ENCODE measurements at places on chromosomes 7 and 10.

DNA sequence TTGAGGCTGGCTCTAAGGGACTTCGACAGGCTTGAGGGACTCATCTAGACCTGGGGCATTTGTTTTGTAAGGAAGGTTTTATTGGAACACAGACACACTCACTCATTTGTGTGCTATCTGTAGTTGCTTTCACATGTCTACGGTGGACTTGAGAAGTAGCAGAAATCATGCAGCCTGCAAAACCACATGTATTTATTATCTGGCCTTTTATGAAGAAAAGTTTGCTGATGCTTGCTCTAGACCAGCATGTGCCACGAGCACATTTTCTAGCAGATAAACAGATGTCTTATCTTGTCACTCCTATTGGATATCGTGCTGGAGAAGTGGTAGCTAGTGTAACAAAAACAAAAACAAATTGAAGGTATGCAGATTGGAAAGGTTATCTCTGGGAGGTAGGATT, 9.8 kb downstream of the UPP1 start:
- DNase-seq: no peak

- DNase-seq: no peak
These were observed 208.7 kb upstream of the PHYHIPL start for GRCh38 chr10:58967551-58968388.

DNA sequence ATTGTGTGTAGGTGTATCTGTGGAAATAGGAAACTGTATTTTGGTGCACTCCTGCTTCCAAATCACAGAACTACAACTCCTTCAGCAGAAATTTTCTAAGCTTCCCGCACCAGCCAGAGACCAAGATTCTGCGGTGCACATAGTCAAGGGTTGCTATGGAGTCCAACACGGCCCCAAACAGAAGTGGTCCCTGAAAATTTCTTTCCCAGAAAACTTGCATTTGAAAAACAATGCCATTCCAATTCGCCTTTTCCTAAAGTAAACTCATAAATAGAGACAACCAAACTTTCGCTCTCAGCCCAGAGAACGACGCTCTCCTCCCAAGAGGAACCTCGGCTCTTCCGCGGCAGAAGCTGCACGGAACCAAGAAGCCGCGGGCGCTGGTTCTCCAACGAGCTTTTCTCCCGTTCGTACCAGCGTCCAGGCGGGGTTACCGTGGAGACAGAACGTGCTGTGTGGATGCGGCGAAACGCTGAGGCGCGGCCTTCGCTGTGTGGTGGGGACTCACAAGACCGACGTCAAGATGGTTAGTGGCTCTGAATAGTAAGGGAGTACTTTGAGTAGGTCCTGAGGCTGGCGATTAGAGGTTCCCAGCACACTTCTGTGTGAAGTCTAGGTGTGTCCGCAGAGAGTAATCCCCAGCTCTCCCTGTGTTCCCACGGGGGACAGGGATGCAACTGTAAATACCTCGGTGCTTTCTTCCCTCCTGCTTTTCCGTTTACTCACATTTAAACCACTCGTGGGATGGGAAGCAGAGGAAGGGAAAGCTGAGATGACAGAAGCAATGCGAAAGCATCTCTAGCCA, 24.0 kb upstream of the ZC3HAV1 start:
- DNase-seq: peak; percentile 85

- peak; percentile 91 for DNase-seq
These were observed 4.6 kb downstream of the LFNG start for GRCh38 chr7:2523941-2524807.

DNA sequence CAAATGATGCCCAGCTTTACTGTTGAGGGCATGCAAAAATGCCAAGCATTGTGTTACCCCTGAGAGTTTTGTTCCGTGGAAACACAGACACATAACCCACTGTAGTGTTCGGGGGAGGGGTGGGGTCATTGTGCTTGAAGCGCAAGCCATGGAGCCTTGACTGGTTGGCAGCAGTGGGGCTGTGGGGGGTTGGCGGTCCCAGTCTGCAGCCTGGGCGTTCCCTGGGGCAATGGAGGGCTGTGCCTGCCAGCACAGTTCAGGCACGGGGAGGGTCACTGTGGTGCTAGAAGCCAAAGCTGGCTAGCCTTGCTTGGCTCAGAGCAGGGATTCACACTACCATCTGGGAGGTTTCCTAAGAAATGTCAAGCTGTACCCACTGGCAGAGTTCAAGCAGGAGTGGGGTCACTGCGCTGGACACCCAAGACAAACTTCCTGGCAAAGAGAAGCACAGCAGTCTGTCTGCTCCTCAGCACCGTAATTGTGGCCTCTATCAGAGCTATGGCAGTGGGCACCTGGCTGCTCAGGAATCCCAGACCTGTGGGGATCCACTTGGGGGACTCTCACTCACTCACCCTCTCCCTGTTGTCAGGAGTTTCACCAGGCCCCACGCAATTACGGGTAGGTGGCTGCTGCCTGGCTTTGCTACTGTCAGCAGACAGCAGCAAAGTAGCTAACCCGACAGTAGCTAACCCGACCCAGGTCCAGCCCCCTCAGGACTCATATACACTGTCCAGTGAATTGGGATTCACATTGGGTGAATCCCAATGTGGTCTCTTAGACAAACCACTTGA, 292.4 kb downstream of the ZWINT start:
- no peak for DNase-seq

DNA sequence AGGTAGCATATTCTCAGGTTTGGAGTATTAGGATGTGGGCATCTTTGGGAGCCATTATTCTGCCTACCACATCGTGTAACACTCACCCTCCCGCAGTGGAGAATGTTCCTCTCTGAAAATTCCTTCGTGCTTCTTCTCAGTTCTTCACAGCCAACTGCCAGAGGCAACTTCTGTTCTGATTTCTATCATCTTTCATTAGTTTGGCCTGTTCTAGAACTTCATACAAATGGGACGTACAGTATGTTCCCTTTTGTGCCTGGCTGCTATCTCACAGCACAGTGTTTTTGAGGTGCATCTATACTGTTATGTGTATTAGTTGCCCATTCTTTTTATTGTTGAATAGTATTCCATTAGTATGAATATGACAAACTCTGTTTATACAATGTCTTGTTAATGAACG, 8.9 kb upstream of the SLC26A3 start:
- DNase-seq: no peak

DNA sequence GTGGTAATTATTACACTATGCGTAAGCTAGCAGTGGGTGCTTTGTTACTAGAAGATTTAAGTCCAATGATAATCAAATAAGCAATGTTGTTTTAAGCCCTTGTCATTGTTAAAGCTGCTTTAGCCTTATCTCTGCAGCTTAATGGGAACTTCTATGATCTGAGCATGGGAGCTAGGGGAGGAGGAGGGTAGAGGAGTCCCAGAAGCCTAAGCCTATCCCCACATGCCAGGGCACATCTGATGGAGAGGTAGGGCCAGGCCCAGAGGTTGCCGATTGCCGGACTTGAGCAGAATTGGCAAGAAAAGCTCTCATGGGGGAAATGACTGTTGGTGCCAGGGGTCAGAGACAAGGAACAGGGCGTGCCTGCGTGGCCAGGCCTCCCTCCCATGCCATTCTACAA, 13.4 kb downstream of the CUBN start:
- no peak for DNase-seq

- DNase-seq: no peak
These were observed 162.4 kb downstream of the NOC3L start for GRCh38 chr10:94200146-94200837.

DNA sequence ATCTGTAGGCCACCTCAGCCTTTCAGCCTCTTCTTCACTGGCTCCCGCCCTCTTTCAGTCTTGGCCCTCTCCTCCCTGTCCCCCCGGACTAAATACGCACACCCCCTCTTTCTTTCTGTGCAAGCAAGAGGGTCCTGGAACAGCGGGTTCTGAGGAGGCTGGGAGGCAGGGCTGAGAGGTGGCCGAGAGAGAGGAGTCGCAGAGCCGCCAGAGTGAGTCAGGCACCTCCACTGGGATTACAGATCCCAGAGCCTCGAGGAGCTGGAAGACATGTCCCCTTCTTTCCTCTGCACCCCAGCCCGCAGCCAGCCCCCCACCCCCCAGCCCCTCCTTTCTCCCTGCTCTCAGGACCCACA, 182 bp downstream of the CCDC136 start:
- no peak for DNase-seq

DNA sequence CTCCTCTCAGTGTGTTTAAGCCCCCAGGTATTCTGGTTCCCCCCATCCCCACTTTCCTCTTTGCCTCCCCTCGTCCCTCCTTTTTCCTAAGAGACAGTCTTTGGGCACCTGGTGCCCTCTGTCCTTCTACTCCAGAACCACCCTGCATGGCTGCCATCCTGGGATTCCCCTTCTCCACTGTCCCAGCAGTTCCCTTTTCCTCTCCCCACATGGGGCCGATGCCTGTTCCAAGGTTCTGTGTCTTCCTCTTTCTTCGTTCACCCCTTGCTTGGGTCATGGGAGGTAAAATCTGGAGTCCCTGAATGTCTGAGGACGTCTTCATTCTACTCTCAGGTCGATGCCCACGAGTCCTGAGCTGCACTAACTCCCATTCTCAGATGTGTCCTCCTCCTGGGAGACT, 120.8 kb downstream of the TAX1BP1 start:
- DNase-seq: no peak

DNA sequence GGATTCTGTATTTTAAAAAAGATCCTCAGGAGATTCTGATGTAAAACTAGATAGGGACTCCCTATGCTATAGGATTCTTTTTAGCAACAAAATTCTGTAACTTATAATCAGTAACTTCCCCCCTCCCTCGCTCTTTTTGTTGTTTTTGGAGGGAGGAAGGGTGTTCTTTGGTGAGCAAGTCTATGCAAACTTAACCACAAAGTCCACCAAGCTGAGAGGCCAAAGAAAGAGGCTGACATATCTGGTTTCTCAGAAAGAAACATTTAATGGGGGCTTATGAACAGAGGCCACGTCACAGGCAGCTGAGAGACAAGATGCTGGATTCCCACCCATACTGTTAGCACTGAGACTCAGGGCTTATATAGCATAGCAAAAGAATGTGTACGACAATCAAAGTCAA, 14.3 kb upstream of the ABCB5 start:
- no peak for DNase-seq

DNA sequence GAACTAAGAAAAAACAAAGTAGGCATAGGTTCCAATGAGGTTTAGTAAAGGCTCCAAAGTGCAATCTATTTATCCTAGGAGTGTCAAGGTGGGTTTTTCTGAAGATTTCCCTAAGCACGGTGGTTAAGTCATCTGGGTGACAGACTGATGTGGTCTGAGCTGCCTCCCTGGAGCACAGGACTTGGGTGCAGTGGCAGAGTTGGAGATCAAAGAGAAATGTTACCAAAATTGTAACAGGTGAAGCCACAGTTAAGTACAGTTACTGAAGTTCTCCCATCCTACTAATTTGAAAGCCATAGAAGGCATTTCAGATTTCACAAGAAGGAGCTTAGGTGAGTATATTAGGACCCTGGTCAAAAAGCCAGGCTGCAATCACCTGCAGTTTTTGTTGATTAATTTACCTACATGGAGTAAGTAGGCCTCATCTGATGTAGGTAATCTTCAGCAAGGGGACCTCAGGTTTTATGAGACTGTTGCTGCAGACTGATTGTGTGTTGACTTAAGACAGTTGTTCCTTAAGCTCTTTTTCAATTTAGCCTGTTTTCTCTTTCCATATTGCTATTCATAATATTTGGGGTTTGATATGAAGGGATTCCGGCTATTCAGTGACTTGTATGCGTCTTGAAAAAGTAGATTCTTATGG, 3.0 kb downstream of the DLX6 start:
- DNase-seq: no peak

GRCh38 chr10:99827936-99828335, 45.5 kb downstream of the ABCC2 start:
- no peak for DNase-seq

DNA sequence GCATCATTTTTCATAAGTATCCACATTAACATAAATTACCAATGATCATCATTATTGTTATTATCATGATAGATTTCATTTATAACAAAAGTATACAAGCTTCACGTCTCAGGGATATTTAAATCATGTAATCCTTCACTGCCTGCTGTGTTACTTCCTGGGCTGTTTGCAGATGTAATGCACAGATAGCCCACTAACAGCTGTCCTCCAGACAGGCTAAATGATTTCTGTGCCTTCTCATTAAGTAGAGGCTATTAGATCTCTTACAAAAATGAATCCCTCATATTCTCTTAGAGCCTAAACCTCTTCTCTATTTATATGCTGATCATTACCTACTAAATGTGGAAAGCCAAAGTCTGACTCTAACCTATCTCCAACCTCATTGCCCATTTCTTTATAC, 9.3 kb downstream of the PCLO start:
- no peak for DNase-seq

GRCh38 chr7:106260136-106260561, 24.6 kb downstream of the NAMPT start:
- no peak for DNase-seq

GRCh38 chr7:148706368-148706767, 7.7 kb downstream of the CUL1 start:
- DNase-seq: no peak

- DNase-seq: no peak
These were observed 118.8 kb downstream of the ANKRD61 start for GRCh38 chr7:6149996-6150395.

DNA sequence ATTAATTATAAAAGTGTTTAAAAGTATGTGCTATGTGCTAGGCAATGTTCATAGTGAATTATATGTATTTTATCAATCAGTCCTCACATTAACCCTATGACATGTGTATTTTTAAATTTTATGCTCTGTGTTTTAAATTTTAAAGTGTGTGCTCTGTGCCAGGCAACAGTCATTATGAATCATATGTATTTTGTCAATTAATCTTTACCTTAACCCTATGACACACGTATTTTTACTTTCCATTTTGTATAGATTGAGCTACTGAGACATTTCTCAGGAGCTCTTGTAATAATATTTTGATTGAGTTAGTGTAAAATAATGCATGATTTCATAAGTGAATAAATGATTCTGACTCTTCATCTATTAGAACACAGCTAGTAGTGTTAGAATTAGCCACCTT, 117.8 kb downstream of the THSD7A start:
- DNase-seq: no peak

DNA sequence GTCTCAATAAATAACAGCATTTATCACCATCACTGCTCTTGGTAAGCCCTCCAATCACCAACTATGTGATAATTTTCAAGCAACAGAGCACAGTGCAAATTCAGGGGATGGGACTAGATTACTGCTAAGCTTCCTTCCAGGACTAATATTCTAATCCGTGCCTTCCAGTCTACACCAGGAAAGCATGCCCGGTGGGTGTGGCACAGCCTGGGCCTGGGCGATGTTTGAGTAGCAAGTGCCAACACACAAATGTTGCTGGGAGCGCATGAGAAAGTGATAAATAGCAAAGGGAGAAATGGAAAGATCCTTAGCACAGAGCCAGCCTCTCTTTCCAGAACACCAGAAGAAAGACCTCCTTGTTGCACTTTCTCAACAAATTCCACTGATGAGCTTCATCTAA, 13.5 kb upstream of the TM9SF3 start:
- DNase-seq: no peak

GRCh38 chr7:1662767-1663166, 7.3 kb upstream of the ELFN1 start:
- no peak for DNase-seq

- no peak for DNase-seq
These were observed at the start of gene MYO1G for GRCh38 chr7:44978511-44979366. TSS of gene MYO1G (minus strand) at chr7:44979015. CDS start at chr7:44978961, 54 bp downstream.
